ENCODE measurements at places on chromosomes 5 and 9.

DNA sequence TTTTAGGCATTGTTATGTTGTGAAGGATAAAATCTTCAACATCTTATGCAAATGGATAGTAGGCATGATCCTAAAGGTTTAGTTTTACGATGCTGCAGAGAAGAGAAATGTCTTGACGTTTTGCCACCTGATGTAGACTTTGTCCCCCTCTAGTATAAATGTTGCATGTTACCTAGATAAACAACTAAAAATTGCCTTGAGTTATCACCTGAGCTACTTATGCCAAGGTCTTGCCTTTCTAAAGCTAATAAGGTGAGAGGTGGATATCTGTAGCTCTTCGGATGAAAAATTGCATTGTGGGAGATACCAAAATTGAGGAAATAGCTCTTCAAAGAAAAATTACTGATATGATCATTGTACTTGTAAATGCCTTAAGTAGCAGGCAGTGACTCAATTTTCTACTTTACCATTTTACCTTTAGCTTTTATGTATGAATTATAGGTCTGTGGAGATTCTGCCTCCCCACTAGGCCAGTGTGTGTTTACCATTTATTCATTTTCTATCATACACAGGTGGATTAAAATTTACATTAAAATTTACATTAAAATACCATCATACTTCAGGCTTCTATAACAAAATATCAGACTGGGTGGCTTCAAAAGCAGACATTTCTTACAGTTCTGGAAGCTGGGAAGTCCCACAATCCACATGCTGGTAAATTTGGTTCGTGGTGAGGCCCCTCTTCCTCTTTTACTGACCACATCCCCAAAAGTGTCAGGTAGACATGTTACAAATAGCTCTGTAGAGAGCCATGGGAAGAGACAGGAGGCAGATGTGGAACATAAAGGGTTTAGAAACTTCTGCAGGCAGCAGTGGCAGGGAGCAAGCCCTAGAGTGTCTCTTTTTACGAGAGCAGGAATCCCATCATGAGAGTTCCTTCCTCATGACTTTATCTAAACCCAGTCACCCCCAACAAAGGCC, 100.7 kb upstream of the ERBIN start:
- DNase-seq, result no peak

- DNase-seq, result no peak
These were observed 7.1 kb downstream of the GLIS3 start for GRCh38 chr9:4292781-4293180.

GRCh38 chr5:154521756-154522155, 43.7 kb upstream of the HAND1 start:
- DNase-seq, result no peak

GRCh38 chr5:79842991-79843390, 148.1 kb downstream of the MTX3 start:
- no peak for DNase-seq

GRCh38 chr5:135079099-135079681, 45.2 kb upstream of the PITX1 start:
- no peak for DNase-seq

DNA sequence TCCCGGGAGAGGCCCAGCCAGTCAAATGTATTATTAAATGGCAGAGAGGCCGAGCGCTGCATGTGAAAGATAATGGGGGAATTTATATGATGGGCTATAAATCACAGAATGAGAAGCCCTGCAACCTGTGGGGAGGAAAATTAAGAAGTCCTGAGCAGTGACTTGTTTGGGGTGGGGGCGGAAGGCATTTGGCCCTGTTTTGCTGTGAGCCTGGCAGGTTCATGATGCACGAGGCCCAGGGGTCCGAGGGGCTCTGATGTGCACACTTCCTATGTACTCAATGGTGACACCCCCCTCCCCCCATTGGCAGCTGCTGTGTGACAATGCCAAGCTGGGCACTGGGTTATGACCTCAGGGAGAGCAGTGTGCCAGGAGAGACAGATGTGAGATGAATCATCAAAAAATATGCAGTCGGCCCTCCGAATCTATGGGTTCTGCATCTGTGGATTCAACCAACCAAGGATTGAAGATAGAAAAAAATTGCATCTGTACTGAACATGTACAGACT, 13.7 kb upstream of the DAB2IP start:
- DNase-seq, result no peak

DNA sequence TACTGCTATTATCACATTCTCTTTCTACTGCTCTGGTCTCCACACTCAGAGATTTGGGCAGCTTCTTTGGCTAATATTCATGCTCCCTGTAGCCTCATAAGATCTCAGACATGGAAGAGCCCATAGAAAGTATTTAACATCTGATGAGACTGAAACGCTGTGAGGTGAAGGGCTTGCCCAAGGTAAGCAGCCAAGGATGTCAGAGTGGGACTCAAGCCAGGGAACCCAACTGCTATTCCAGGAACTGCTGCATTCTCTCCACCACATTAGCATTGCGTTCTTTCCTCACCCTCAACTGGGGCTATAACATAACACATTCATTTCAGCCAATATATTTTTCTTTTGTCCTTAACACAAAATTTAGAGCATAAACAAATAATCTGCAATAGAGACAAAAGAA, 3.8 kb downstream of the ADRB2 start:
- DNase-seq, result no peak

DNA sequence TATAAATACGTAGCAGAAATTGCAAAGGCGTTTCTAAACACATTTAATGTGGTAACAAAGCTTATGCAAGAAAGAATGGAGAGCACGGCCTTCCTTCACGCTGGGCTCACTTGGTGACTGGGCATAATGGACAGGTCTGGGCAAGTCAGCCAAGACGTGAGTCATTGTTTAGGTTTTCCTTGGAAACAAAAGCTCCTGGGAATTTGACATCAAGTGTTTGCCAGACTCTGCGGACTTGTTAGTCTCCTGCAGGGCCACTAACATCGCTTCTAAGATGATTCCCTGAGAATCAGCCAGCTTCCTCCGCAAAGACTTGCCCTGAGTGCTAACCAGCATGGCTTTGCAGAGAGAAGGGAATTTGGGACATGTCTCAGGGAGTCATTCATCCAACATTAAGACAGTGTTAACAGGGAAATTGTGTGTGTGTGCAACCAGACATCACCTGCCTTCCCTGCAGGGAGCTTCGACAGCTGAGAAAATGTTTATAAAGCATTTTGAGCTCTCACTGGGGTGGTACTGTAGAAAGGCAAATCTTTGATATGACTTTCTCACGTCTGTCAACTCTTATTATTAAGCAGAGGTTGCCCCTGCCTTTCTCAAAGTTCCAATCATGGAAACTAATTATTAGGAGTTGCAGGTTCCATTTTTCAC, 182.5 kb downstream of the NTRK2 start:
- DNase-seq, result no peak

DNA sequence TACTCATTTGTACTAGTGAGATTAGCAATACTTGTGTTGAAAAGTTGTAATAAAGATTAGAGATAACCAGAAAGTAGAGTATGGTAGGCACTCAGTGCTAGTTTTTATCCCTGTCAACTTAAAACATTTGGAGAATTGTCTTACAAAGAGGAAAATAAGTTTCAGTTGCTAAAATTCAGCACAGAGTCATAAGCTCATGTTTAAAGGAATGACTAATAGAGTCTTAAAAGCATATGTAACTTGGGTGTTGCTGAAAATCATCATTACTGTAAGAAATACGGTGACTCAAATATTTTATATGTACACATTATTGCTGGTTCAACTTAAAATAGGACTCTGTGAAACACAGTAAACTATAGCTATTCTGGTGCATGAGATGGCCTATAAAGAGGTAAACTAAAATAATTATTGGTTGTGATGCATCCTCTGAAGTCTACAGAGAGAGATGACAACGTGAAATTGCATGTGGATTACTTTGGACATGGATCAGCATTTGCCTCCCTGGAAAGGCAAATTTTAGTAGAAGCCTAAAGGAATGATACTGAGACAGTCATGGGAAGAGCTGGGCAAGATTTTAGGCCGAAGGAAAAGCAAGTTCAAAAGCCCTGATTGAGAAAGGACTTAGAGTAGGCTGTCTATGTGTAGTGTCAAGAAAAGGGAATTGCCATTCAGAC, 34.6 kb downstream of the SGCD start:
- no peak for DNase-seq

- DNase-seq, result no peak
These were observed 9.2 kb upstream of the SHROOM1 start for GRCh38 chr5:132839426-132840301.

DNA sequence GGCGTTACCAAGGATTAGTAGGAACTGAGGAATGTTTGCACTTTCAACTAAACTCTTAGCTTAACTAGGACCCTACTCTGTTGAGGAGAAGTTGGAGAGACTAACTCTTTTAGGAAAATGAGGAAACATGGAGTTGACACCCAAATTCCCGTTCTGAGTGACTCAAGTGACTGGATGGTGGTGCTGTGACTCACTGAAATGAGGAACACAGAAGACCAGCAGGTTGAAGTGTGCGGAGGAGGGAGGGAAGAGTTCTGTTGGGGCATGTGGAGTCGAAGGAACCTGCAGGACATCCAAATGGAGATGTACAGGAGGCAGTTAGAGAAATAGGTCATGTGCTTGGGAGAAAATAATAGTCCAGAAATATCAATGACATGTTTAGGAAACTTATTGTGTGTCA, 8.2 kb downstream of the HEXB start:
- no peak for DNase-seq

DNA sequence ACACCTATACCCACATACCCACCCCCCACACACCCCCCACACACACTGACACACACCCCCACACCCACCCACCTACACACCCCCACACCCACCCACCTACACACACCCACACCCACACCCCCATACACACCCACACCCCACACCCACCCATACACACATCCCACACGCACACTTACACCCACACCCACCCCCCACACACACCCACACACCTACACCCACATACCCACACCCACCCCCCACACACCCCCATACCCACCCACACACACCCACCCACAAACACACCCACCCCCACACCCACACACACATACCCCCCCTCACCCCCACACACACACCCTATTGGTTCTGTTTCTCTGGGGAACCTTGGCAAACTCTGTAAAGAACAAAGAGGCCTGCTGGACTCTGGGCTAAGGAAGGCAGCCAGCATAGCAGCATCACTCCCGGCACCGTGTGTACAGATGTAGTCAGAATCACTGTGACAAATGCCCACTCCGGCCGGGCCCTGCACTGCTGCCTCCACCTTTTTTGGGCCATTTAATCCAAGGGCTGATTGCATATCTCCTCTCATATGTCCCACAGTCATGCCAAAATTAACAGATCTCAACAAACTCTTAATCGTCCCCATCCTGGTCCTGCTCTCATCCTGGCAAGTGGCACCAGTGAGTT, 42.3 kb downstream of the COL23A1 start:
- no peak for DNase-seq

GRCh38 chr5:172667786-172668593, 26.9 kb downstream of the NEURL1B start:
- DNase-seq, result no peak

Data from activated CD8-positive, alpha-beta memory T cell treated with anti-CD3 and anti-CD28 coated beads for 1 hour (primary cell).